ENCODE measurements at places on chromosomes 7 and 10. TPM values are rescaled to one million over a fixed set of nuclear protein-coding genes. Genes with fewer than 3 reads are reported as not detected.

Gene UPK3B
- 16.8 TPM for total RNA-seq

DNA sequence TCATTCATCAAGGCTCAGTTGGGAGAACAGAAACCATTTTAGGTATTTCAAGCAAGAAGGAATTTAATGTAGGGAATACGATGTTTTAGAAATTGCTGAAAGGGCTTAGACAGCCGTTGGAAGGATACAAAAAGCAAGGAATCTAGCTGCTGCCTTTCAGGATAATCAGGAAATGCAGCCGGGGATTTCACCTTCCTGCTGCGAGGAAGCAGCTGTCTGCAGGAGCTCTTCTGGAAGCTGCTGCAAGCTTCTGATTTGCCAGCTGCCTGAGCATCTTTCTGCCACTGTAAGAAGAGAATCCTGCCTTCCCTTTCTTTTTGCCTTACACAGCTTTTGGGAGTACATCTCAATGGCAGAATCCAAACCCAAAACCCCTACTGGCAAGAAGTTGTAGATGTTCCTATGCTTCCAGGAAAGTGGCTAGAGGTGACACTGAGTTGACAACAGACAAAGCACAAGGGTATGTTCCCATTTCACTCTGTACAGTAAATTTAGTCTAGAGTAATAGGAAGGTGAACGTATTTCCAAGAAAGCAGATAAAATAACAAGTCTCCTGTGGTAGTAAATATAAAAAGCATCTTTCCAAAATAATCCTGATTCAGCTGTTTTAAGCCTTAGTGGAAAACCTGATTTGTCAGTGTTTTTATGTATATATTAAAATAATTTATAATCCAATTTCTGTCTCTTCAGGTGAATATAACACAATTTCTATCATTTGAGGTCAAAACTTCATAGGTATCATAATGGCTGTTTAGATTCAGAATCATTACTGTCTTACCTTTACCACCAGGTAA is 148.4 kb upstream of the LRGUK start:
- DNase-seq = no peak

Gene CYP2C19
- 46.4 TPM for total RNA-seq

Gene ASB15
- not detected for total RNA-seq

DNA sequence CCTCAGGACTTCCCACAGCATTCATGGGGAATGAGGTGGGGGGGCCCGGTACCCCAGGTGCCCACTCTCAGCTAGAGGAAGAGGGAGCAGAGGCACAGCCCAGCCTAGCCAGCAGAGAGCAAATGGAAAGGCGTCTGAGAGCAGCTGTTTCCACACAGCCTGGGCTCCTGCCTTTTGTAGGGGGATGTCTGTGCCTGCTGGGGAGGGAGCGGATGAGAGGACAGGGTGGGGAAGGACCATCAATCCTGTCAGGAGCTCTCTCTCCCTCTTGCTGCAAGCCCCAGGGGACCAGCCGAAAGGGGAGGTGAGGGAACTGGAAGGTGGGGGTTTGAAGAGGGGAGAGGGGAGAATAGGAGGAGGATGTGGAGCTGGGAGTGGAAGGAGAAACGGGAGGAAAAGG is at the start of gene PKD2L1:
TSS of gene PKD2L1 (minus strand) at position 150 of the 400 bp plus-strand sequence. CDS start at position 25, 125 bp downstream.
- no peak for DNase-seq

DNA sequence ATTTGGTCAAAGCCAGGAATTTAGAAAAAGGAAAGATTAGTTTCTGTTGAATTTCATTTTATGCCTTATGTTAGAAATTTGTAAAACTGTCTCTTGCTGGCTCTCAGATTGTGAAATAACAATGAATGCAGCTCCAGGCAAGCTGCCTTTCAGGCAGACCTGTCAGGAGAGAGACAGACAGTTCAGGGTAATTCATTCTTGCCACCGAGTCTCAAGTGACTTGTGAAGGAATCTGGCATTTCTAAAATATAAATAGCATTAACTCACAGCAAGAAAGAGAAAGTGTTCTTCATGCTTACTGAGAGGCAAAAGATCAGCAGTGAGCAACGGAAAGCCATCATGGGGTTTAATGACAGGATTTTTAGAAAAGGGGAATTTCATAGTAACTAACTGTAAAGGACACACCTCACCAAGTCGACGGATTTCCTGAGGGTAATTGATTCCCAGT is 442.3 kb upstream of the AKR1E2 start:
- no peak for DNase-seq

DNA sequence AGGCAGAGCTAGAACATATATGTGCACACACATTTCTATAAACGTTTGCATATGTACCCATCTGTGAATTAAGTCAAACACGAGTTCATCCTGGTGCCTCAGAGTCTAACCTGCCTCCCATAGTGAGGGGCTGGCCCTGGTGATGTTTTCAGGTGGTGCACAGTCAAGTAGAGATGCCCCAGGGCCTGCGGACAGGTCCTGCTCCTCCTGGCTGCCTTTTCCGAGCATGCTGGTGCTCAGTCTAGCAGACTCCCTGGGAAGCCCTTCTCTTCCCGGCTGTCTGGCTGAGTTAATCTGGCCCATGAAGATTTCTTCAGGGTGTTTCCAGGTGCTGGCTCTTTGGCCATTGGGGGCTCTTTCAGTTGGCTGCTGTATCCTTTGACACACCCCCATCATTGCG is 14.3 kb downstream of the ADCY1 start:
- no peak for DNase-seq

Gene UNC5B
- 15.5 TPM for total RNA-seq

Gene COL28A1
- 0.47 TPM for total RNA-seq

Gene BAIAP2L1
- 32.0 TPM for total RNA-seq

DNA sequence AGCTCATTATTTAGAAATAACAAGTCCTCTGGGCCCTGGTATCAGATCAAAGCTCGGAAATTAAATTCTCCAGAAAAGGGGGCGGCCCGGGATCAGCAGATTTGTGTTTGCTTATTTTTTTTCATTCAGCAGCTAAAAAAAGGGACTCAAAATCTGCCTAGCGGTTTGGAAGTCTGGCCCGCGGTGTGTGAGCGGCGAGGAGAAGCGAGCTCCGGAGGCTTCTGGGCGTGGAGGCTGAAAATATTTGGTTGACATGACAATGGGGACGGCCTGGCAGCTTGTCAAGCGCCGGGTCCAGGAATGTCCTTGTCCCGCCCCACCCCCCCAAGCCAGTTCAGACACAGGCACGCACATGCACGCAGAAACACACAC is 43.4 kb downstream of the FOXL3 start:
- peak; percentile 68 for DNase-seq
